NCI-H2029 treated with DMSO at 0.1 percent for 48 hours (cell line): ENCODE measurements at places on chromosomes 2 and 18.

GRCh38 chr2:44952143-44952805, 10.8 kb downstream of the SIX3 start:
- DNase-seq: peak; percentile 38

GRCh38 chr2:226699321-226699720, 100.3 kb downstream of the IRS1 start:
- DNase-seq: no peak

- no peak for DNase-seq
Measured at GRCh38 chr2:106356291-106356690, 111.9 kb downstream of the RGPD3 start.

DNA sequence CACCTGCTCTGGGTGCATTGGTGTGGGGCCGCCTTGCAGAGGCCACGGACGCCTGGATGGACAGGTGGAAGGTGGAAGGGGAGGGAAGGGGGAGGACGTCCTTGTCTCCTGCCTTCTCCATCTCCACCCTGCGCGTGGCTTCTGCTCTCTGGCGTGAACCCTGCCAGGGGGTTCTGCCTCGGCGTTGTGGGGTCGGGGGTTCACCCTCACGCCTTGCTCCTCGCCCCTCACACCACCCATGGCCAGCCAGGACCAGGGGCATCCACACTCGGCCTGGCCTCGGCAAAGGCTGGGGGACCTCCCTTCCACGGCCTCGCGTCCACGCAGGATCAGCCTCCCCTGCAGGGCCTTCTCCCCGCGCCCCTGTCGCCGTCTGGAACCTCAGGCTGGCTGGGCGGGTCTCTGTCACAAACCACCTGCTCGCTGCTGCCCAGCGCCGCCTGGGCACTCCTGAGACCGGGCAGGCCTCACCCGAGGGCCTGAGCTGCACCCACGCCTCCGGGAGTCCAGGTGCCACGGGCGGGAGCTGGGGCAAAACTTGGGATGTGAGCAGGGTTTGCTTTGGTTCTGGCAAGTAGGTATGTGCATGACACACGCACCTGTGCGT, 655.9 kb downstream of the GALR1 start:
- DNase-seq: no peak

DNA sequence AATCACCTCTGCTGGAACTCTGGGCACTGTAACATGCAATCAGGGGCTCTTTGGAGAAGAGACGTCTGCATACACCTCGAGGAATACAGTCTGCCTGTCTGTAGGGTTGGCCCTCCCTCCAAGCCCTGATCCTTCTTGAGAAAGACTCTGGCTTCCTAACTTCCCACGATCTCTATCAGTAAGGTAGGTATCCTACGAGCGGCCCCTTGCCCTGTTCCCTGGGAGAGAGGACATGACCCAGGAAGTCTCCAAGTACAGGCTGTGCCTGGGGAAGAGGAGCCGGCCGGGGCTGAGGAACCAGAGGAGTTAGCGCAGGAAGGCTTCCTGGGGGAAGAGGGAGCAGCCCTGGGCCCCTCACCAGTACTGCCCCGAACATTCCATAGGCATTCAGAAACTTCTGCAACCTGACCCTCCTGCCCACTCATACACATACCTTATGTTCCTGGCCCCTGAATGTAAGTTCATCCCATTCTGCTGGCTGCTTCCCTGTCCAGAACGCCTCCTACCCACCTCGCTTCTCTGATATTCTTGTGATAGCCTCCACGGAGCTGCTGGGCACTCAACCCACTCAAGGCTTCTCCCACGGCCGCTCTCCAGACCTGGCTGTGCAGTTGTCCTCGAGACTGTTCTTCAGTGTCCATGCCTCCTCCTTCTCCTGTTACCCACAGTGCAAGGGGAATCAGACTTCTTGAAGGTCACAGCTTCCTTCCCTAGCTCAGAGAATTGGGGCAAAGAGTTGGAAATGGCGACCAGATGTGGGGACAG, 116.1 kb downstream of the CYP26B1 start:
- DNase-seq: no peak

GRCh38 chr2:230130668-230131364, 62.1 kb upstream of the SLC16A14 start:
- DNase-seq: no peak
